ENCODE measurements at places on chromosomes 1 and 21. TPM values are rescaled to one million over a fixed set of nuclear protein-coding genes. Genes with fewer than 3 reads are reported as not detected.

MCOLN3 gene
- polyA plus RNA-seq: 1.9 TPM

SLAMF7 gene
- polyA plus RNA-seq: 3.1 TPM

- DNase-seq: peak; percentile 35
Observed at GRCh38 chr1:17606826-17607440, 67.4 kb downstream of the ARHGEF10L start.

GRCh38 chr1:45260244-45260643 lies 53.8 kb upstream of the ZSWIM5 start:
- no peak for DNase-seq

DNA sequence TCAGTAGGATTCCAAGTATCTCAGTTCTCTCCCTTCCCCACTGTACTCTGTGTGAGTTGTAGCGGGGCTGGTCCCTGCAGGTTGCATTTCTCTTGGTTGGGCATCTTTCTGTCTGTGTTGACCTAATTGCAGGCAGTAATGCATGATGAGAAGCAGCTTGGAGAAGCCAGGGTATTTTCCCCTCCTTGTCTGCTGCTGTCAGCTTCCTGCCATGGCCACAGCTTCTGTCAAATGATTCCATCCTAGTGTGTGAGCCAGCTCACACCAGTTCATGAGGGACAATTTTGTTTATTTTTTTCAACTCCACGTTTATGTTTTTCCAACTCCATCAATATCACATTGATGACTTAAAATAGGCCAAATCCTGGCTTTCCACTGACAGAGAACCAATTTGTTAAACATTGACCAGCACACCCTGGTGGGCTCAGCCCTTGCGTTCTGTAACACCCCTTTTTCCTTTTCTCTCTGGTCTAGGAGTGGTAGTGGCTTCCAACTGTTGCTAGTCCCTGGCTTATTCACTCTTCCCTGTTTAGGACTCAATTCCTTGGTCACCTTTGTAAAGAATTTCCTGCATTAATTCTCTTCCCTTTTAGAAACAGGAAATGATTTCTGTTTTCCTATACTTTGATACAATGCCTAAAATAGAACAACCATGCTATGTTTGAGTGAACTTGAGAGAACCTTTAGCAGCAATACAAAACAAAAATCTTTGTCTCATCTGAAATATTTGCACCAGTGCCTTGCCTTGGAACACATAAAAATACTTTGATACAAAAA lies 44.9 kb upstream of the APOBEC4 start:
- no peak for DNase-seq

DNA sequence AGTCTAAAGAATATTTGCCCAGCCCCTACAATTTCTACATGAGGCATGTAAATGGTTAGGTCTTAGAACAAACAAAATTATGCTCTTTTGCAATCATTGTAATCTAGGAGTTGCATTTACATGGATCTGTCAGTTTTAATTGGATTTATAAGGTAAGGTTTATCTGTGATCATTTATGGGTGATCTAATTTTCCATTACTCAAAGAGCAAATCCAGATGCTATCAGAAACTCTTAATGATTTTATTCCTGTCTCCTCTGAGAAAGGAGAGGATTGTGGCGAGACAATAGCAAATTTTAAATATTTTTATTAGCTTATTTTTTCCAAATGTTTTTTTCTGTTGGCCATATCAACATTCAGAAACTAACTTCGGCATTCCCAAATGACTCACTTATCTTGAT lies 14.2 kb upstream of the NEGR1 start:
- no peak for DNase-seq

GRCh38 chr1:59115865-59116264 lies 181.0 kb upstream of the FGGY start:
- no peak for DNase-seq

Measured in foreskin keratinocyte (primary cell).